Subcutaneous preadipocyte (primary cell): ENCODE measurements at places on chromosomes 12 and 14. TPM values are rescaled to one million over a fixed set of nuclear protein-coding genes. Genes with fewer than 3 reads are reported as not detected.

The OASL gene
- 0.73 and 1.6 TPM in 2 replicates for total RNA-seq

The PTHLH gene
- total RNA-seq = 0.73 and 1.6 TPM in 2 replicates

The CISTR gene
- not detected in 2 replicates for total RNA-seq

The SERPINA5 gene
- 0.37 TPM in 1 of 2 replicates, not detected in the other for total RNA-seq

The CIDEB gene
- total RNA-seq = 1.2 and 2.2 TPM in 2 replicates

The NDRG2 gene
- total RNA-seq = 1.1 TPM in 1 of 2 replicates, not detected in the other

The EML1 gene
- 23.5 and 27.8 TPM in 2 replicates for total RNA-seq

The RIMBP2 gene
- not detected in 2 replicates for total RNA-seq

The DRAM1 gene
- 10.0 and 11.4 TPM in 2 replicates for total RNA-seq

The STAC3 gene
- total RNA-seq = 0.59 and 0.73 TPM in 2 replicates

The KRT3 gene
- not detected in 2 replicates for total RNA-seq

The OR6C74 gene
- total RNA-seq = not detected in 2 replicates

The AQP2 gene
- not detected in 2 replicates for total RNA-seq

The TBX5 gene
- total RNA-seq = 2.6 and 6.5 TPM in 2 replicates

The TAS2R50 gene
- 2.6 and 3.7 TPM in 2 replicates for total RNA-seq
